HFFc6 (cell line): ENCODE measurements at places on chromosomes 1 and 21.

DNA sequence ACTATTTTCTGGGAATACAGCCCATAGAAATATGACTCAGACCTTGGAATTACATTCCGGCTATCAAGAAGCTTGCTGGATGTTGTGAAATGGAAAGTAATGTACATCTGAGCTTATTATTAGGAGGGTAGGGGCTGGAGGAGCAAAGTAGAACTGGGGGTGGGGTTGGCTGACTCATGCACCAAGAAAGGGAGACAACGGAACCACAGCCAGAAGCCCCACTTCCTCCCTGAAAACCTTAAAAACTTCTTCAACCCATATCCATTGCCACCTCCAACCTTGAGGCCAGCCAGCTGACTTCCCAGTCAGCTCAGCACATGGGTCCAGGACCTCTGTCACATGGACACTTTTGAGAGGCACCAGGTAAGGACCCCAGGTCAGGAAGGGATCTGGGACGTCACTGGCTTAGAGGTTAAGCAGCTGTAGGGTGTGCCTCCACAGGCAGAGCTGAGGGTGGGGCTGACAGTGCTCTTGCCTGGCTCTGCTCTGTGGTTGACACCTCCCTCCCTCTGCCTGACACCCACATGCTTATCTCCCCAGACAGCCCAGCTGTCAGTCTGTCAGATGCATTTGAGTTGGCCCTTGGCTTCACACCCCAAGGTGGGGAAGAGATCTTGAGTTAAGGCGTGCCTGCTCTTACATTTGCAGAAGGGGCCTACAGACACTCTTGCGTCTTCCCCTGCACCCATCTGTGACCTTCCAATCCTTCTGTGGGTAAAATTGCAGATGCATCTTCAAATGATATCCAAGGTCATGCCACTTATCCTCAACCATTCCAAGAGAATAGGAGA, 5.7 kb upstream of the ZNF683 start:
- peak; percentile 95 for DNase-seq

GRCh38 chr21:42414928-42415769, 11.4 kb downstream of the UBASH3A start:
- DNase-seq, result no peak

- DNase-seq, result no peak
These were observed 11.2 kb upstream of the TRIM33 start for GRCh38 chr1:114522264-114522575.

DNA sequence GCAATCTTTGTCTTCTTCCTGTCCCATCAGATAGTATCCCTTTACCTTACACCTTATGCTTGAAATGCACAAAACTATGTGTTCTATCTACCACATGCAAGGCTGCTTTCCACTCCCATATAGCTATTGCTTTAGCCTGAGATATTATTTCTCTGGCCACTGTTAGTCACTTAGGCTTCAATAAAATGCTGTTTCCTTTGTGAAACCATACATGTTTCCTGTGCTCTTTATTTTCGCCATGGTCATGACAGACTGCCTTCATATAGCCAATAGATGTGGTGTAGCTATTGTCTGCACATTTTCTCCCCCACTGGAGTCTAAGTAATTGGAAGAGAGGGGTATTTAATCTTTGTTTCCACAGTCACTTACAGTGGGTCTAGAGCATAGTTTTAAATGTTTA, 108.4 kb downstream of the GREM2 start:
- DNase-seq, result no peak

- DNase-seq, result no peak
These were observed 3.0 kb upstream of the AIM2 start for GRCh38 chr1:159079525-159079924.

DNA sequence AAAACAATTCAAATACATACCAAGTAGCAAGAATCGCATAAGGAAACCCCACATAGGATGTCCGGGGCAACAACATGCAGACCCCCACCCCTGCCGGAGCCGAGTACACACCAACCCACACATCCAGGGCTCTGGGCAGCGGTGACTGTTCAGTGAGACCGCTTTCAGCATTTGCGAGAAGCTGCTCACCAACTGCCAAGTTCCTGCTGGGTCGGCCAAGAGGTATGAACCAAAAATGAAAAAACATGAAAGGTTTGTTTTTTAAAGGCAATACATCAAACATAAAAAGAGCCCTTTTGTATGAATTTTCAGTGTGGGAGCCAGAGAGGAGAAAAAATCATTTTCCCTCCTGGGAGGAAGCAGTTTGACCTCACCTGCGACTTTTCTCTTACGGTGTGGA, 92.3 kb downstream of the SIM2 start:
- no peak for DNase-seq

DNA sequence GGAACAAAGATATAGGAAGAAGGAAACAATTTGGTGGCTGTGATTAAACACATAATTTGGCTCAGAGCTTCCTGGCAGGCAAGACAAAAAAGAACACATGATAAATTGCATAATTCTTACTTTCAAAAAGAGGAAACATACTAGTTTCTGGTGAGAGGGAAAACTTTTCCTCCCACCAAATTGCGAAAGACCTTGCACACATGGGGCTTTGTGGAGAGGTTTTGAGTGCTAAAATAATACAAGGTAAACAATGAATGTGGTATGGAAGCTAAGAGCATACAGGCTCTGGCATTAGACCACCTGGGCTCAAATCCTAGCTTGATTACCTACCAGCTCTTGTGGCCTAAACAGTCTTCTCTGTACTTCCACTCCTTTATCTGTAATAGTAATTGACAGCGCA, 140.2 kb upstream of the HOOK1 start:
- no peak for DNase-seq

- no peak for DNase-seq
These were observed 104.8 kb downstream of the PSMG1 start for GRCh38 chr21:39078322-39079065.

GRCh38 chr1:81129776-81130175, 671.0 kb upstream of the ADGRL2 start:
- DNase-seq, result no peak

DNA sequence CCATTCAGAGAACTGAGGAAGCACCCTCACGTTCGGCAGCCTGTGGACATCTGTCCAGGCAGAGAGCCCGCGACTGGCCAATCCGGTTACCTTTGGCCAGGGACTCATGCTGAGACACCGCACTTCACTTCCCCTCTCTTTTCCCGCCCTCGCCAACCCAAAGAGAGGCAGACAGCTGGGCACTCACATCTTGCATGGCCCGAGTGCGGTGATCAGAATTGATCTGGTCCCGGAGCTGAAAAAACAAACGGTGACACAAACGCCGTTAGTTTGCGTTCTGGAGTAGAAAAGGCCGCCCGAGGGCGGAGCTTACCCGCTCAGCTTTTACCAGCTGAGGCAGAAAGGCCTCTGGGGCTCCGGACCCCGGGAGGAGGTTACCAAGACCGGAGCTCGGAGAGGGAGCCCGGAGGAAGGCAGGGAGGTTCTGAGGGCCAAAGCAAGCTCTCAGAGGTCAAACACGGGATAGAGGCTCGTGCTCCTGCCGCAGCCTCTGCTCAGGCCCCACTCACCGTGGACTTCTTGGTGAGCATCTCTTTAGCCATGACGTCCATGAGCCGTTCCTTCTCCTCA, 376 bp downstream of the SF3A3 start:
- no peak for DNase-seq

DNA sequence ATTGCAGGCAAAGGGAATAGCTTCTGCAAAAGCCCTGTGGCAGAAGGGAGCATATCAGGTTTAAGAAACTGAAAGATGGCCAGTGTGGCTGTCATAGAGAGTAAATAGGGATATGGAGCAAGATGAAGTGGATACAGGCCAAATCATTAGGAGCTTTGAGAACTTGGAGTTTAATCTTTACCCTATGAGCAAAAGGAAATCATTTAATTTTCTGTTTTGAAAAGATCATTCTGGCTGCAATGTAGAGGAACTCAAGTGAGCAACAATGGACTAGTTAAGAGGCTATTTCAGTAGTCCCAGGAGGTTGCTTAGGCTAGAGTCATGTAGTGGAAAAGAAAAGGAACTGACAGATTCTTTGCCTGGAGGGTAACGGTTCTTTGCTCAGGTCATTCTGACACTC, 47.2 kb downstream of the RAP1A start:
- no peak for DNase-seq

DNA sequence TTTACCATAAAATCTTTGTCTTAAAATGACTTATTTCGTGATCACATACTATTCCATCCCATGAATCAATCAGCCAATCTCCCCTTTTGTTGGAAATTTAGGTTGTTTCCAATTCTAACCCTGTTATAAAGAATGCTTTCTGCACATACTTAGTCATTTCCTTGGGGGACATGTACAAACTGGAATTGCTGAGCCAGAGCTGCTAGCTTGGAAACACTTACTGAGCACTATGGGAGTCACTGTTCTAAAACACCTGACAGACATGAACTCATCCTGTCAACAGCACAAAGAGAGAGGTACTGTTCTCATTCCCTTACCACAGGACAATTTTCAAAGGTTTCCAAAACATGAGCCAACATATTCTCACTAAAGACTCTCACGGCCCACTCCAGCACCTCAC, 32.1 kb downstream of the AK2 start:
- DNase-seq, result no peak
